ENCODE measurements at places on chromosomes 7 and 10.
A peak's percentile ranks its signal among the peaks of the same experiment; 100 is the strongest.

DNA sequence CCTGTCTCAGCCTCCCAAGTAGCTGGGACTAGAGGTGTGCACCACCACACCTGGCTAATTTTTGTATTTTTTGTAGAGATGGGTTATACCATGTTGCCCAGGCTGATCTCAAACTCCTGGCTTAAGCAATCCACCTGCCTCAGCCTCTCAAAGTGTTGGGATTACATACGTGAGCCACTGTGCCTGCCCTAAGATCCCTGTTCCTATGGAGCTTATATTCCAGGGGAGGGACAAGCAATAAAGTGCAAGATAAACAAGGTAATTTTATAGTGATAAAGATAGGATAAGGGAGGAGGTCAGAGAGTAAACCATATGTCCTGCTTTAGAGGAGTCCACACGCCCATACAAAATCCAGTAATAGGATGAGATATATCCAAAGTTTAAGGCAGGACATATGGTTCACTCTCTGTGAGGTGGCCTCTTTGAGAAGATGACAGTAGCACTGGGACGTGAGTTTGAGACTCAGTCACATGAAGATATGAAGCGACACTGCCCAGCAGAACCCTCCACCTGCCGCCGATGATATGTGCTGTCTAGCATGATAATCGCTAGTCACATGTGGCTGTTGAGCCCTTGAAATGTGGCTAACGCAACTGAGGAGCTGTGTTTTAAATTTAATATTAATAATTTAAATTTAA lies 113.5 kb upstream of the PDCD4 start:
- no peak for DNase-seq

DNA sequence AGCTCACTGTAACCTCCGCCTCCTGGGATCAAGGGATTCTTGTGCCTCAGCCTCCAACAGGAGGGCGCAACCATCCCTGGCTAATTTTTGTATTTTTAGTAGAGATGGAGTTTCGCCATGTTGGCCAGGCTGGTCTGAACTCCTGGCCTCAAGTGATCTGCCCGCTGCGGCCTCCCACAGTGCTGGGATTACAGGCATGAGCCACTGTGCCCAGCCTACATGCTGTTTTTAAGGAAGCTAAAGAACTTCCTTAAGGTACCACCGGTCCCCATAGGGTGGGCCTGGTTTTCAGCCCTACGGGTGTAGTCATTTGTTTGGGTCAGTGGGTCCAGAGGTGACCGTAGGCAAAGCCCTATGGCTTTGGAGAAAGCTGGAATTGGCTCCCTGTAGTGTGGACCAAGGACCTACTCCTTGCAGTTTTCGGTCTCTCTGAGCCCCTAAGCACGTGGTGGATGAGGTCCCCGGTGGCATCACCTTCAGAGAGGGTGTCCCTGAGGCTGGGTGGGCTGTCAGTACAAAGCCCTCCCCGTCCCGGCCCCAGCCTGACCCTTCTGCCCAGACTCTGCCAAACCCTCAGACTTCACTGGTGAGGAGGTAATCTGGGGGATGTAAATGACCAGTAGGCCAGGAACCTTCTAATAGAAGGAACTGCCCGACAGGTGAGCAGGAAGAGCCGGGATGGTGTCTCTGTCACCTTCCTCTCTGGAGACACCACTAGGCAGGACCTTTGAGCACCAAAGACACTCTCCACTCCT lies 30.5 kb downstream of the ANXA11 start:
- no peak for DNase-seq

DNA sequence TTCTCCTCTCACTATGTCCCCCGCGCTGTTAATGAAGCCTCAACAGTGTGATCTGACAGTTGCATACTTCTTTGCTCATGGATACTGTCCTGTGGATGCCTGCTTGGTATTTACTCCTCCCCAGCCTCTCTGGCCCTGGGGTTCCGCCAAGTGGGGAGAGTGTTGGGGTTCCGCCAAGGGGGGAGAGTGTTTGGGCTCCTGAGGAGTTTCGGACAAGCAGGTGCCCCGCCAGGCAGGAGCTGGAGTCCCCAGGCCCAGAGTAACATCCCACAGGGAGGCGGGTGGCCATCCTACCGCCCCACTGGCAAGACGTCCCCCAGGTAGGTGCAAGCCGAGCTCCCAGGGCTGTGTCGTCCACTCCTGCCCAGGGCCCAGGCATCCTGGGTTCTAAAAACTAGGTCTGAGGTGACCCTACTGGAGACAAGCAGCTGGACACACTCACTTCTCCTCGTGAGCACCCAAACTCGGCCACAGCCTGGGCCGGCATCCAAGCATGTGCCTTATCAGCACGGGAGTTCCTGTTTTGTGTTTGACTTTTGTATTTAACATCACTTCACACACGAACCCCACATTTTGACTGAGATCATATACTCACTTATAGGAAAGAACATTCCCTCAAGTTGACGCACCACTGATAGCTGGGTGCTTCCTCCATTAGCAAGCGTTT lies 34.2 kb downstream of the CAMK2B start:
- DNase-seq = no peak

DNA sequence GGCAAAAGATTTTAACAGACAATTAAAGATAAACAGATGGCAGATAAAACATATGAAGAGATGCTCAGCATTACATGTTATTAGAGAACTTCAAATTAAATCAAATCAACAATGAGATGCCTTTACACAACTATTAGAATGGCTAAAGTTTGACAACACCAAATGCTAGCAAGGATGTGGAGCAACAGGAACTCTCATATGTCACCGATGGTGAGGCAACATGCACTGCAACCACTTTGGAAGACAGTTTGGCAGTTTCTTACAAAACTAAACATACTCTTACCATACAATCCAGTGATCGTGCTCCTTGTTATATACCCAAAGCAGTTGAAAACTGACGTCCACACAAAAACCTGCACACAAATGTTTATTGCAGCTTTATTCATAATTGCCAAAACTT lies 13.7 kb upstream of the ATE1 start:
- no peak for DNase-seq

DNA sequence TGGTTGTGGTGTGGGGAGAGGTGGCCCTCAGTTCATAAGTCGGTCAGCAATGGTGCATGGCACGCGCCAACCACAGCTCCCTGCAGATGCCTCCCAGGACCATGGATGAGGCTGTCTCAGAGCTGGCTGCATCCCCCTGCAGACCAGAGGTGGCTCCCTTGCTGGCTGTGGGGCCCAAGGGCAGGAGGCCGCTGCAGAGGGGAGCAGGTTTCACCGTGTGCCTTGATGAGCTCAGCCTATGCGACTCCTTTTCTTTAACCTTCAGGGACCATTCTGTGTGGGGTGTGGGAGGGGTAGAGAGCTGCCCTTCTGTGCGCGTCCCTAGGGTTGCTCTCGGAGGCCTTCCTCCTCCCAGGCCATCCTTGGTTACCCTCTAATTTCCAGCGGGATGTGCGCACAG lies 152.4 kb downstream of the ACTR3B start:
- no peak for DNase-seq

GRCh38 chr7:140646931-140647647 lies 6.5 kb upstream of the DENND2A start:
- peak; percentile 47 for DNase-seq

- DNase-seq = no peak
Observed at GRCh38 chr10:130230611-130231010, 94.4 kb downstream of the GLRX3 start.

DNA sequence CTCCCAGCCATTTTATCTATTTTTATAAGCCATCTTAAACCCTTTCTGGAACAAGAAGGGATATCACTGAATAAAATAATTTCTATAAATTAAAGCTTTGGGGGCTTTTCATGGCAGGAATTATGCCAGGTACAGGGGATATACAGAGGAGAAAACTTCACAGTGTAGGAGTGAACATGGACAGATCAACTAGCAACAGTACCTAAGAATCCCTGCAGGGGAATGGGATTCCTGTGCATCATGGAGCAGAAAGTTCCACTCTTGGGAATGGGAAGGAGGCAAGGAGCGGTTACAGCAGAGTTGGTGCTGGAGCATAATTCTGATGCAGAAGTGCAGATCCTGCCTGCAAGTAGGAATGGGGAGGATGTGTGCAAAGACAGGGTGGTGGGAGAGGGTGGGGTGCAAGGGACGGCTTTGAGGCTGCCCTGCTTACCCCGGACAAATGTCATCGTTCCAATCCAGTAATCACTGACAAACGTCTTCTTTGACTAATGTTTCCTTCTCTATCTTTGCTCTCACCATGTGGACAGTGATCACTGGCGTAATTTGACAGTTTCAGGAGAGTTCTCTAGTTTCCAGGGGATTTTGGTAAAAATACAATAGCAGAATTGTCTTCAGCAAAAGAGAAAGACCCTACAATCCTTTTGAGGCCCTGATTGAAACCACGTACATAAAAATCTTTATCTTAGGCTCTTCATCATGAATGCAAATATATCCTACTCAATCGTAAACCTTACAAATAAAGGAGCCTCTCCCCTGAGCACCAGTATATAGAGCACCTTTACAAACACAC lies 196.7 kb downstream of the HECW1 start:
- no peak for DNase-seq

DNA sequence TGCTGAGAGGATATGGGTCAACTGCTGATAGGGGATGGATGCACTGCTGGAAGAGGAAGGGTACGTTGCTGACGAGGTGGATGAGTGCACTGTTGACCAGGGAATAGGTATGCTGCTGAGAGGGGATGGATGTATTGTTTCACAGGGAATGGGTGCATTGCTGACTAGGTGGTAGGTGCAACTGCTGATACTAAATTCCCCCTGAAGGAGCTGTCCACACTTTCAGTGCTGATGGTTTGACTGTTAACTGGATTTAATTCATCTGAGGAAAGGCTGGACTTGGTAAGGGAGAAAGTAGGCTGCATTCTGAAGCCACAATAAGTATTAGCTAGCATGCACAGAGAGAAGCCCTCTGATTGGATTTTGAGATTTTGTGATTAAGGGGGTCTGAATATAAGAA lies 1196.8 kb upstream of the PHF14 start:
- DNase-seq = no peak

DNA sequence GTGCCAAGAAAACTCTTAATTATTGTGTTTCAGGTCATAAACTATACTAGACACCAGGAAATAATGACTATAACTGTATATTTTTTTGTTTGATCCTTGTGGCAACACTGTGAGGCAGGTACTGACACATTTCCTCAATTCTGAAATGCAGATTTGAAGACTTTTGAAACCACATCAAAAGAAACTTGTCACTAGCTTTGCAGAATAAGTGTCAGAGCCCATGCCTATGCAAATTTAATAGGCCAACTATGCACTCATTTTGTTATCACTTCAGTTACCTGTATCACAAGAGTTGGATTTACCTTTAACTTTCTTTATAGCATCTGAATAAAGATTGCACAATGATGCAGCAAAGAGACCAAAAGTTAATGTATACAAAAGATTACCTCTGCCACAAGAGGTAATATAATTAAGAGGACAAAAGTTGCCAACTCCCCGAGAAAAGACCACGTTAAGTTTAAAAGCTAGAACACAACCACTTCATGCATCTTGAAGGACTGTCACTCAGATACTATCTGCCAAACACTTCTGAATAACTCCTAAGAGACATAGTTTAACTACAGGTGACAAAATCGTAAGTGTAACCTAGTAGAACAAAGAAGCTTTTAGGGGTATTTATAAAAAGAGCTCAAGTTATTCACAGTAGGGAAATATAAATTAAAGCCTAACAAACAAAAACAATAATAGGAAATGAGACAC lies 80.5 kb downstream of the ELAPOR2 start:
- DNase-seq = no peak

DNA sequence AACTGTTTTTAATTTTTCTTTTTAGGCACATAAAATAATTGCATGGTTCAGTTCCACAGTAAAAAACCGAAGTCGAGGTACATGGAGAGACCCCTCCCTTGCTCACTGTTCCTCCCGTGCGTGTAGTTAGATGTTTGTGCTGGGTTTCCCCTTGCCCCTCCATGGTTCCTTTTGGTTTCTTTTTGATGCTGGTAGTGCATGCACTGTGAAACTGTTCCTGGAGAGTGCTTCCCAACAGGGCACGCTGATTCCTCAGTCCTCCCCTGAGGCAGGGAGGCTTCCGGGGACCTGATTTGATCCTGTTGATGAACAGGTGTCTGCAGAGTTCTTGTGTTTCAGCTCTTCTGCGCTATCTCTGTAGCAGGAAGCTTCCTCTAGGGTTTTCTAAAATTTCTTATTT lies 69.5 kb downstream of the ADCY1 start:
- no peak for DNase-seq

DNA sequence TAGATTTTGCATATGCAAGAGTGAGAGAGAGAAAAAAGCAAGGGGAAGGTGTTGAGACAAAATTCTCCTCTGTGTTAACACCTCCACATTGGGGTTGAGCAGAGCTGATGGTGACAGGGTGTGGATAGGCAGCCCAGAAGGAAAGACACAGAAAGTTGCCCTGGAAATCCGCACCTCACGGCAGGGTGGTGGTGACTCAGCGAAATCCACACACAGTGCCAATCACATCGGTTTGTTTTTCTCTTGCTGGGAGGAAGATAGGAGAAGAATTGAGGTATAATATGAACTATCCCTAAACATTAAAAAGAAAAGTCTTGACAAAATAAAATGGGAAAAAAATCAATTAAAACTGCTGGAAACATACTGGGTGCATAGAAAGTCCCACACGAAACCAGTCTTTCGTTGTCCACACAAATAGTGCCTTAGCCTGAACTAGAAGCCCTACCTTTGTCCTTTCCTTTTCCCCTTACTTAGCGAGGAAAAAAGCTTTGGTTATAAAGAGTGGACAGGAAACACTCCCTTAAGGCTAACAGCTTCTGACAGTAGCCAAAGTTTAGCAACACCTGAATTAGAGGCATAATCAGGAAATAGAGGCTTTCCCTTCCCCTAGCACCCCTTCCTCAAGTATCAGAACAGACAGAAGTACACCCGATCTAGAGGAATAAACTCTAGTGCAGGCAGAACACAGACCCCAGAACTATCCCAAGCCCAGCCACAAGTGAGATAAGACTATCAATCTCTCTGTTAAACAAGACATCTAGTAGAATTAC lies 39.2 kb upstream of the DNAJC1 start:
- DNase-seq = no peak

- DNase-seq = no peak
Observed at GRCh38 chr7:71705217-71705616, 573.3 kb downstream of the GALNT17 start.

GRCh38 chr10:51699475-51700227 lies at the start of gene CSTF2T:
Gene CSTF2T (minus strand): TSS chr10:51699595. CDS start chr10:51699549, 46 bp downstream.
- DNase-seq = peak; percentile 13

DNA sequence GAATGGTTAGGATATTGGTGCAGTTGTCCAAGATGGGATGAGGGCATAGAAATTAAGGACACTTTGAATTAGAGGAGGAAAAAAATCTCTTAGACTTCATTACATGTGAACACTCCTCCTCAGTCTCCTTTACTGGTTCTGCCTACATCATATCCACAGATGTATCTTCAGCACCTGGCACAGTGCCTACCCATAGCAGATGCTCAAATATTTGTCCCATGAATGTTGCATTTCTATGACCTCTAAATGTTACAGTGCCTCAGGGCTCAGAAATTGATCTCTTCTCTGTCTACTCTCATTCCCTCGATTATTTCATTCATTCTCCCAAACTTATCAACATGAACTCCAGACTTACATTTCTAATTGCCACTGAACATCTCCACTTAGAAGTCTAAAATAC lies 17.1 kb downstream of the CNNM1 start:
- no peak for DNase-seq

All from GM12892 (cell line).